ENCODE measurements at places on chromosomes 1 and 21.

DNA sequence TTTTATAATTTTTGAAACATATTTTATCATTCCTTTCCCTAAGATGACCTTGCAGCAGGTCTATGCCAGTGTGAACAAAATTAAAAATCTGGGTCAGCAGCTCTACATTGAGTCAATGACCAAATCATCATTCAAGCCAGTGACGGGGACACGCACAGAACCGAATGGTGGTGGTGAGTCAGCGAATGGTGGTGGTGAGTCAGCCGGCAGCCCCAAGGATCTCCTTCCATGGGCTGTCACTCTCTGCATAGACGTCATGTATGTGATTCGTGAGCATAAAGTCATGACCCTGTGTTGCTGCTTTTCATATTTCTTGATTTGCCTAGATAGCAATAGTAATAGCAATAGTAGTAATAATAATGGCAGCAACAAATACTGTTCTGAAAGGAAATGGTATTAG is 26.3 kb downstream of the PER3 start:
- peak; percentile 3 for DNase-seq

DNA sequence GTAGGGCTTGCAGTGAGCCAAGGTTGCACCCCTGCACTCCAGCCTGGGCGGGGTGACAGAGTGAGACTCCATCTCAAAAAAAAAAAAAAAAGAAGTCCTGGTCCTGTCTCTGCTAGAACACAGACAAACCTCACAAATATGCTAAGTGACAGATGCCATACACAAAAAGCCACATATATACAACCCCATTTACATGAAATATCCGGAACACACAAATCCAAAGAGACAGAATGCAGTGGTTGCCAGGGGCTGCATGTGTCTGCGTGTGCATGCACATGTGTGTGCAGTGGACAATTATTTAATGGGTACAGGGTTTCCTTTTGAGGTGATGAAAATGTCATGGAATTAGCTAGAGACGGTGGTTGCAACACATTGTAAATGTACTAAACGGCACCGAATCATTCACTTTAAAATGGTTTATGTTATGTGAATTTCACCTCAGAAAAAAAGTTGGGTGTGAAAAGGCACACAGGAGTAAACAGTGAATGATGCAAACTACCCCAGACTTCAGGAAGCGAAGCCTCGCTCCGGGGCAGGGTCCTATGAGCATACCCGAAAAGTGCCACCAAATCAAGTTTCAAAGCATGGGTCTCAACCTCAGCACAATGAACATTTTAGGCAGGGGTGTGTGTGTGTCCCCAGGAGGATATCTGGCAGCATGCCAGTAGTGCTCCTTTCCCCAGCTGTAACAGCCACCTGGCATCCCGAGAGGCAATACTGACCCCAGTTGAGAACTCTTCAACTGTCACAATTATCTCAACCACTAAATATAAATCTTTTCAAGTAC is 48.3 kb downstream of the GNB1 start:
- no peak for DNase-seq

GRCh38 chr1:201740670-201741111 is 88.3 kb upstream of the IPO9 start:
- no peak for DNase-seq

GRCh38 chr1:79741720-79742421 is 735.3 kb upstream of the ADGRL4 start:
- DNase-seq = no peak

DNA sequence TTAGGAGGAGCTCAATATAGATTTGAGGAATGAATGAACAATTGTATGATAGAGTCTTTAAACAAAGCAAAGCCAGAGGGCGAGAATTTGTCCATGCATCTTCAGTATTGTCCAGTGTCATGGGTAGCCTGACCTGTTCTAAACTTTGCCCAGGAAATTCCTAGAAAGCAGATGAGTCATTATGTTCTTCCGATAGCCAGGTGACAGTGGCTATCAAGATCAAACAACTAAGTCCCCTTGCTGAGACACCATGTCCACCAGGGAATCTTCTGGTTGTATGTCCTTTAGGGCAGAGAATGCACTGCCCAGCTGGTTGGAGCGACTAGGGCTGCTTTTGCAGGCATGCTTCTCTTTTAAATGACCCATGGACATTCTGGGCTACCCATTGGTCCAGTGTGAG is 1.8 kb upstream of the SLC26A9 start:
- no peak for DNase-seq

GRCh38 chr1:213783893-213784292 is 203.9 kb upstream of the PROX1 start:
- DNase-seq = peak; percentile 53

DNA sequence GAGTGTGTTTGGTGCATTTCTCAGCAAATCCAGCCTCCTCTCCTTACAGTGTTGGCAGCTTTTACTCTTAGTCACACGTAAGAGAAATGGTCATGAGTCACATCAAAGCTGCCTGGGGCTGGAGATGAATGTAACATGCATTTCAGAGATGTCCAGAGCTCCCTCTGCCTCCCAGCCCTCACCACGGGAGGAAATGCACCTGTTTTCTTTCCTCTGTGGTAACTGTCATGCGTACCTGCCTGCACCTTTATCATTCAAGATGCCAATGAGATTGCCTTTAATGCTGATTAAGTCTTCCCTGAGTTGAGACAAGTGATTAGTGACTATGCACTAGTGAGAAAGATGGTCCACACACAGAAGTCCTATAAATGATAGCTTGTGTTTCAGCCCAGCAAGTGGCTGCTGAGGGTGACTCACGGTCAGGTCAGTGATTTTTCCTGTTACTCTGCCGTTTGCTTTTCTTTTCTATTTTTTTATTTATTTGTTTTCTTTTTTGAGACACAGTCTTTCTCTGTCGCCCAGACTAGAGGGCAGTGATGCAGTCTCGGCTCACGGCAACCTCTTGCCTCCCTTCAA is 277.3 kb upstream of the FMN2 start:
- DNase-seq = no peak

DNA sequence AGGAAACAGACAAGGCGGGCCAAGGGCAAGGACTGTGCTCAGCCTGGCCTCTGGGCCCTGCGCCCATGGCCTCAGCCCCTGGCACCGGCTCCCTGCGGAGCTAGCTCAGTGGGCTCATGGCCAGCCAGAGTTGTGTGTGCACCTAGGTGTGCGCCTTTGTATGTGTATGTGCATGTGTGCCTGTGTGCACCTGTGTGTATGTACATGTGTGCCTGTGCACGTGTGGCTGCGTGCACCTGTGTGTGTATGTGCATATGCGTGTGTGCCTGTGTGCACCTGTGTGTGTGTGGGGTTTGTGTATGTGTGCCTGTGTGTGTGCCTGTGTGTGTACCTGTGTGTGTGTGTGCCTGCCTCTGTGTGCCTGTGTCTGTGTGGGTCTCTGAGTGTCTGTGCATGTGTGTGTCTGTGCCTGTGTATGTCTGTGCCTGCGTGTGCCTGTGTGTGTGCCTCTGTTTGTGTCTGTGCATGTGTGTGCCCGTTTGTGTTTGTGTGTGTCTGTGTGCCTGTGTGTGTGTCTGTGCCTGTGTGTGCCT is 7.4 kb downstream of the GPR137B start:
- no peak for DNase-seq

GRCh38 chr1:155219592-155220031 is 11.1 kb downstream of the MTX1 start:
- DNase-seq = no peak

DNA sequence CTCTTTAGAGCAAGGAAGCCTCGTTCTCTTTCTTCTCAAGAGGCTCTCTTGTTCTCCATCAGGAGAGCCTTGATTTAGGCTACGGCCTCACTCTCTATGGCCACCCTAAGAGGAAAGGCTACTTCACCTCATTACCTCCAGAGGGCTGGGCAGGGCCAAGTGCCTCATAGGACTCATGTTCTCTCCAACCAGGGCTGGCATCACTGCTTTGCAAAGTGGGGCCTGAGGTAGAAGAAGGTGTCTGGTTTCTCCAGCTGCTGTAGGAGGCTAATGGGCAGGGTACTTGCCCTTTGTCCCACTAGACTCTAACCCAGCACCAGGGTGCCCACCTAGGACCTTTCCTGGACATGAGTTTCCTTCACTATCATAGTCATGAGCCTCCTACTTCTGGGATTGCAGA is 2.1 kb upstream of the ATXN7L2 start:
- no peak for DNase-seq

- DNase-seq = no peak
Observed at GRCh38 chr21:25314247-25314646, 293.0 kb downstream of the MRPL39 start.

- no peak for DNase-seq
Observed at GRCh38 chr1:23989263-23989662, 9.1 kb upstream of the SRSF10 start.

DNA sequence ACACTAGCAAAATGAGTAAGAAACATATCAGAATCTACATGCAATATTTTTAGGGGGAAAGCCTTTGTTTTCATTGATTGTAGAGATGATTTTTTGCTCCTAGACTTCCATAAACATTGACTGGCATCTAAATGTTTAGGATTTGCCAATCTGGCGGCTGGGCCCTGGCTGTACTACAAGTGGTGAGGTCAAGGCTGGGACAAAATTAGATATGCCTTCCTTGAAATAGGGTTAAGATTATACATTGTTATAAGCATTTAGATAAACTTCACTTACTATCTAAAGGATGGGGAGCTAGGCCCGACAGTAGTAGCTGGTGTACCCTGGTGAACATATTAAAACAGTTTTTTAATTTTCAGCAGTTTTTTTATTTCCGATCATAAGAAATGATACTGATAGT is 5.2 kb downstream of the NFIA start:
- no peak for DNase-seq

DNA sequence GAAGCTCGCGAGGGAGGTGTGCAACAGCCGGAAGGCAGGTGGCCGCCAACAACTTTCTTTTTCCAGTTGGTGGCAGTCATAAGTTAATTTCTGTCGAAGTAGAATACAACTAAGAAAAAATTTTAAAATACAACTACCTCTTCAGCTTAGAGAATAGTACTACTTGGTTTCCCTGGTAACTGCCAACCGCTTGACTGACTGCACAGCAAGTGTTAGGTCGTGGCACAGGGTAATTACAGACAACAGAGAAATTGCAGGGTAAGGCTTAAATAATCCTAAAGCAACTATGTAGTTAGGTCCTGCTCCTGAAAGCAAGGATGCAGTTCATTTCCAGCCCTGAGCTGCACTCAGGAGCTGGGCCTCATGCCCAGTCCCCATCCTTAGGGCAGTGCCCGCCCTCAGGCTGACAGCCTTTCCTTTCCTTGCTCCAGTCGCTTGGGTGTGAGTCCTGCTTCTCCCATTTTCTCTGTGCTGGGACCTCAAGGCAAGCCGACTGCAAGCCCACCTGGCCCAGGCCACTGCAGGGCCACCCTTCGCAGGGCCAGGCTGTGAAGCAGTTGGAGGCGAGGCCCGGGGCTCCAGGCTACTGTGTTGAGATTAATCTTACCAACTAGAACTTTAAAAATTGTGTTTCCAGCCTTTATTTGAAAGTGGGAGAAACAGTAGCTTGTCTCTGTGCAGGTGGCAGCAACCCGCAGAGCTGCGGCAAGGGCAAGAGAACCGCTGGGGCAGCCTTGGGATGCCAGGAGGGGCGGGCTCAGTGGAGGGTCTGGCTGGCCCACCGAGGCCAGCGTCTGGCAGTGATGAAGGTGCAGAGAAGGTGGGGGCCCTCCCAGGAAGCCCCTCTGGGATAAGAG is 148.3 kb downstream of the PCBP3 start:
- no peak for DNase-seq

DNA sequence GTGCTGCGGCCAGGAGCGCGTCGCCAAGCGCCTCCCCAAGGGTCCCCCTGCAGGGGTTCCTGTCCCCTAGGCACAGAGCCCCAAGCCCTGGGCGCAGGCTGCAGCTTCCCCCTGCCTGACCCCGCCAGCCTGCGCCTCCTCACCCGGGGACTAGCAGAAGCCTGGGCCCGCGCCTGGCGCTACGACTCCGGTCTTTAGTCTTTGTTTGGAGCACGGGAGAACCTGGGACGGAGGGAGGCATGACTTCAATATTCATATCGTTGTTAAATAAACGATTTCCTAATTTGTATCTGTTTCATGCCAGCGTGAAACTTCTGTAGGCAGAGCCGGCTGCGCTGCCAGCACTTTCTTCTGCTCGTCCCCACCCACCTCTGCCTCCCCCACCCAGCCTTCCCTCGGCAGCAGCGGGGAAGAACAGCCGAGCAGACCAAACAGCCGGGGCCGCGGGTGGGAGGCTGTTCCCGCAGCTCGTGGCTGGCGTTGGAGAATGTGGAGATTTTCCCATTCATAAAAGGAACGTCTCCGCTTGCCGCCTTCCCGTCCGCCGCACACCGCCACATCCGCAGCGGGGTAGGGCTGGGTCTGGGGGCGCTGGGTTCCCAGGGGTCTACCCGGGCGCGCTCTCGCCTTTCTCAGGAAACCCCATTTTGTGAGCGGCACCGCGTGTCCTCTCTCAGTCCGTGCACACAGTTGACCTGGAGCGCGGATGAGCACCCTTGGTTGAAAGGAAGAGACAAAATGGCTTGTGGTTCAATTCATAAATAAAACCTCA is 777 bp upstream of the TRIM67 start:
- DNase-seq = no peak

DNA sequence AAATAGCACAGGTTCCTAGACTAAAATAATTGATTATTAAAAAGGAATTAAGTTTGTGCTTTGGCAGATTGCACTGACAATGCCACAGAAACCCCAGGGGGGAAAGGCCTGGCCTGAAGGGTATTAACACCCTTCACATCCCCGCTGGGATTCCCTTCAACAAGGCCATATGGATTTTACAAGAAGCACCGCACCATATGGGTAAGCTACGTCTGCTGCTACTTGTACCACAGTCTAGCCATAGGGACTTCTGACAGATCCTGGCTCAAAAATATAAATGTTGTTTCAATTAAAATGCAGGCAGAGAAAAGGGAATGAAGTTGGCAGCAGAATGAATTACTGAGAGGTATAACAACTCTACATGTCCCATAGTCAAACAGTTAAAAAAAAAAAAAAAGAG is 101.0 kb downstream of the DENND1B start:
- no peak for DNase-seq

- no peak for DNase-seq
Observed at GRCh38 chr1:59732214-59732955, 82.4 kb upstream of the HOOK1 start.

- no peak for DNase-seq
Observed at GRCh38 chr1:70075761-70076160, 129.6 kb downstream of the LRRC40 start.

GRCh38 chr1:35269201-35269988 is 886 bp downstream of the ZMYM4 start:
- DNase-seq = no peak

- DNase-seq = no peak
Observed at GRCh38 chr1:244735876-244736561, 83.1 kb downstream of the DESI2 start.

GRCh38 chr1:50271968-50272578 is 151.2 kb downstream of the DMRTA2 start:
- no peak for DNase-seq

DNA sequence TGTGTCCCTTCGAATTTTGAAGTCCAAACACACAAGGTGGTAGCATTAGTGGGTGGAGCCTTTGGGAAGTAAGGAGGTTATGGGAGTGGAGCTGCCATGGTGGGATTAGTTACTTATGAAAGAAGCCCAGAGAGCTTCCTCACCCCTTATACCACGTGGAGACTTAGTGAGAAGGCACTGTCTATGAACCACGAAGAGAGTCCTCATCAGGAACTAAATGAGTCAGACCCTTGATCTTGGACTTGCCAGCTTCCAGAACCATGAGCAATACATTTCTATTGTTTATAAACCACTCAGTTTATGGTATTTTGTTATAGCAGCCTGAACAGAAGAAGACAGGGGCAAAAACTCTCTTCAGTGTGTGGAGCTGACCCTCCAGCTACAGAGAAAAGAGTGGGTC is 259.3 kb upstream of the AJAP1 start:
- DNase-seq = no peak

Data from GDM1 (cell line).